ENCODE measurements at places on chromosomes 6 and 20.

GRCh38 chr6:45411959-45412358 is 34.2 kb upstream of the SUPT3H start:
- no peak for DNase-seq

DNA sequence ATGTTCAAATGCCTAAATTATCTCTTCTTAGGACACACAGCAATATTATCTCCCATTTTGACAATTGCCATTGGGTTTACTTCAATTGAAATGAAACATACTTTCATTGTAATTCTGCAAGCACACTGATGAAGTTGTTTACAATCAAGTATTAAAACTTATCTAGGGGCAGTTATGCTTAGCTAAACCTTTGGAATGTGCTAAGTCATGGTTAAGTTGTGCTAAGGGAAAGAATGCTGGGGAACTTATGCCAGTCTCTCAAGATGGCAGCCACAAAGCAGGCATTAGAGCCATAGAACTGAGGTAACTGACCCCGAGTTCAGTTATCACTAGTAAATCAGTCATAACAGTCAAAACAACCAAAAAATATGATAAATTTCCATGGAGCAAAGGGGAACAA is 59.1 kb upstream of the NT5E start:
- DNase-seq = no peak

DNA sequence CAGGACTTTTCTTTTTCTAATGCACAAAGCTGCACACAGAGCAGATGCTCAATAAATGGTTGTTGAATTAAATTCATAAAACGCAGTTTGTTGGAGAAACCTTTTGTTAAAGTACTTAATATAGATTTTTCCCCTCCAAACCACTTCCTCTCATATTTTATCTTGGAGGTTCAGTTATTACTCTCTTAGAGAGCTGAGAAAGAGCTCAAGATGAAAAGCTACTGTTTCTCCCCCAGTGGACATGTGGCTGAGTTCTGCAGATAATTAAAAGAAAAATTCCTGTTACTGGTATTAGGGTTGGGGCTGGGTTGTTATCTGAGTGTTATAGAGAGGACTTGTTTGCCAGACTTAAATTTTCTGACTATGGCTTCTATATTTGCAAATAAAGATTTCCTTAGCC is 294.0 kb downstream of the TBC1D7 start:
- DNase-seq = no peak

GRCh38 chr6:85679445-85680123 is 36.9 kb upstream of the SYNCRIP start:
- DNase-seq = no peak
